ENCODE measurements at places on chromosomes 11 and 22.

DNA sequence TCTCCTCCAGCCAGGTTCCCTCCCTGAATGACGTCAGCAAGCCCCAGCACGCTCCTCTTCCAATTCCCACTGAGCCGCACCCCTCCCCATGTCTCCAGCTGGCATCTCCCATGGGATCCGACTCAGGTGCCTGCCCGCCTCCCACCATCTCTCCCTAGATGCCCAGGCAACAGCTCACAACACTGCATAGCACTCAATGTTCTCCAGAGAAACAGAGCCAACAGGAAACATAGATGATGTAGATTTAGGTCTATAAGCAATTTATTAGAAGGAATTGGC, 532.3 kb downstream of the BRD1 start:
- no peak for DNase-seq

GRCh38 chr11:105241136-105241535, 101.6 kb upstream of the CARD18 start:
- no peak for DNase-seq

- no peak for DNase-seq
Observed at GRCh38 chr11:110874437-110875030, 162.3 kb upstream of the ARHGAP20 start.

GRCh38 chr22:45082795-45083194, 73.0 kb upstream of the PHF21B start:
- DNase-seq: no peak
